ENCODE measurements at places on chromosomes 5 and 9.

DNA sequence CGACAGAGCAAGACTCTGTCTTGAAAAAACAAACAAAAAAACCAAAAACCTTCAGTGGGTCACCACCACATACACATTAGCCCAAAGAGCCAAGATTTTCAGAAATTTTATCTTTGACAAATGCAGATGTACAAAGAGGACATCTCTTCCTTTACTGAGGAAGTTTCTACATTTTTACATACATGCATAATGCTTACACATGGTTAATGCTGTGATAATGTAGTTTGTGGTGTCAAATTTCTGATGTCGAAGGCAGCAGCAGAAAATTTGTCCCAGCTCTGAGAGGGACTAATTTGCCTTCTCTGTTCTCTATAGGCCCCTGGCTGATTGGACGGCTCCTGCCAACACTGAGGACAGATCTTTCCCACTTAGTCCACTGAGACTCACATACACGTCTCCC, 24.6 kb upstream of the C9orf40 start:
- DNase-seq, result no peak

DNA sequence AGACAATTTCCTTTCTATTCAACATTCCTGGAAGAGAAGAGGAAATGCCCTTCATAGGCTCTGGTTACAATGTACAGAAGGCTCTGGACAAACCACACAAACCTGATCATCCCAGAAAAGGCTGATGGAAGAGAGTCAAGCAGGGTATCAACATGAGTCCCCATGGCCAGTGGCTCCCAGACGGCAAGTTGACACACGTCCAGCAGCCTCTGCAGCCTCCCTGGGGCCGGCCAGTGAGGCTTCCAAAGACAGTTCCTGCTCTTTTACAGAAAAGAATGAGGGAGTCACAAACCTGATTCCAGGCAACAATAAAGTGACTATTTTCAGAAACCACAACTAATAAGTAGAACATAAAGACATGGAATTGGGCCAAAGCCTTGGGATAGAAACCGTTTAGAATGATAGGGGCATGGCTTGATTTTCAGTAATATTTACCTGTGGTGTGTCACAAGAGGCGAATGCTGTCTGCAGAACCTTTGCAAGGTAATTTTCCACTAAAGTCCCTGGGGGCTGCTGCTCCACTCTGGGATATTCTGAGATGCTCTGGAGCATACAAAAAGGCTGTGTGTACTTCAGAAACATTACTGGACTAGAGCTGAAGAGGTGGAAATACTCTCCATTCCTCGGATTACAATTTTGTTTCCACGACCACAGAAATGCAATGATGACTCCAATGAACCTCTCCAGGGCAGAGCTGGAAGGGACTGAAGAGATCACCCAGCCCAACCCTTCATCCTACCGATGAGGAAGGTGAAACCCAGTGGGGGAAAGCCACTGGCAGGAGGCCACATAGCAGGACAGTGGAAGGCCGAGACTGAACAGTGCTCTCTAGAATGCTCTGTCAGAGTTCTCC, 10.4 kb downstream of the MED27 start:
- no peak for DNase-seq

DNA sequence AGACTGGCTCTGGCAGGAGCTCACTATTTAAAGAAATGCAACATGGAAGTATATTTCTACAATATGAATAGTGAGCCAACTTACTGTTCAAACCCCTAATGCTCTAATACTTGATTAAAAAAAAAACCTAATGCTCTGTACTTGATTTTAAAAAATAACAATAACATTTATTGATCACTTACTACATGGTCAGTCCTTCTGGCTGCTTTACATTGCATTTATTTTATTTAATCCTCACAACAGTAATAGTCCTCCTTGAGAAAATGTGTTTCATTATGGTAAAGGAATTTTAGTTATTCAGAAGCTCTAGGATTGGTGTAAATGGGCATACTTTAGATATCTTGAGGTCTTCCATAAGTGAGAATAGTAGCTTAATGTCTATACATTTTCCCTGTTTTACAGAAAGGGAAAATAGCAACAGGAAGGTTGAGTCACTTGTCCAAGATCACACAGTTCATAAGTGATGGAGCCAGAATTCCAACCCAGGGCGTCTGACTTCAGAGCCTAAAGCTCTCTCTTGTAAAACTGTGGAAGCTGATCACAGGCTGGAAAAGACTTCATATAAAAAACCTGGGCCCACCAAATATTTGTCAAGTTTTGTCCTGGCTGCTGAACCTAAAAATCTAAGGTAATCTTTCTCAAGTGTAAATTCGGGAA, 1.0 kb downstream of the STARD4 start:
- DNase-seq, result no peak

DNA sequence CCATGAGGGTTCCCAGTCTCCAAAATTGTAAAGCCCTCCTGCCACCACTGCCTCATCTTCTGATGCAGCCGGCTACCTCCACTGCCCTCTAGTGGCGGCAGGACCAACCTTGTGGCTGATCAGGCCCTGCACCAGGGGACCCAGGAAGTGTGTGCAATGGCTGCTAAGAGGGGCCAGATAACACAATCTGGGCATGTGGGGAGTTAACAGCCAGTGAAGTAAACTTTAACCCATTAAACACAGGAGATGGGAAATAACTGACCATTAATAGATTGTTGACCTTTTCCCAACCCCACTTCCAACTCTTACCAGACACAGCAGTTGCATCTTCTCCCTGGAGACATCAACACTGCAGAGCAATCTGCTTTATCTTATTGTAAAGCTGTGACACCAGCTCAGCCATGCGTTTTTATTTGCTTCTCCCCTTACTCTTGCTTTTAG, 63.3 kb downstream of the FREM1 start:
- DNase-seq, result no peak

DNA sequence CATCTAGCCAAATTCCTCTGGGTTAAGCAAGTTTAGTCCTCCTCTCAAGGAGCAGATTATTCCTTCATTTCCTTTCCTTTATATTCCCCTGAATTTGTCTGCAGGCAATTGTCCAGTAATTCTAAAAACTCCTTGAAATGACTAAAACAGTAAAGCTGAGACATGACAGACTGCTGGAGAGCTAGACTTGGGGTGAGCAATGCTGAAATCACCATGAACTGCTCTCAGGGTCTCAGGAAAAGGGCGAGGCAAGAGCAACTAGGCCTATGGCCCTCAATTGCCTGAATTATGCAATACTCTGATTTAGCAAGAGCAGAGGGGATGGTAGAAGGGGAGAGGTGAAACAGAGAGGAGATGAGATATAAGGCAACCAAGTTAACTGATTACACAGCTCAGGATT, 172.9 kb upstream of the NREP start:
- no peak for DNase-seq

GRCh38 chr5:26193626-26194025, 844.8 kb downstream of the CDH9 start:
- DNase-seq, result no peak

GRCh38 chr5:81164936-81165335, 68.2 kb upstream of the CKMT2 start:
- DNase-seq, result no peak

- DNase-seq, result no peak
Measured at GRCh38 chr5:26245321-26245720, 793.1 kb downstream of the CDH9 start.

- no peak for DNase-seq
Measured at GRCh38 chr5:52801329-52801728, 13.6 kb downstream of the ITGA1 start.

DNA sequence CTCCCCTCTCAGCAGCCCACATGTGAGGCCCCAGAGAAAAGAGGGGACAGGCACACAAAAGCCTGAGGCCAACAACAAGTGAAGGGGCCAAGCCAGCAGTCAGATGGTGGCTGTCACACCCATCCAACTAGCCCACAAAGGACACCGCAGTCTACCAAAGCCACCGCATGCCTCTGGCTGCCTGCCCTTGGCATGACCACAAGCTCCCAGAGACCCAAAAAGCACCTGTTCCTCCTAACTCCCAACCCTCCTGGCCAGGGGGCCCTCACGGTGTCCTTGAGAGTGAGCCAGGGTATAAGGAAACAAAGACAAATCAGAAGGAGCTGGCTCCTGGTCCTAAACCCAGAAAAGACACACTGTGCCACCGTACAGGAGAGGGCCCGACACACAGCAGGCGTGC, 77.8 kb upstream of the LRRTM2 start:
- no peak for DNase-seq

DNA sequence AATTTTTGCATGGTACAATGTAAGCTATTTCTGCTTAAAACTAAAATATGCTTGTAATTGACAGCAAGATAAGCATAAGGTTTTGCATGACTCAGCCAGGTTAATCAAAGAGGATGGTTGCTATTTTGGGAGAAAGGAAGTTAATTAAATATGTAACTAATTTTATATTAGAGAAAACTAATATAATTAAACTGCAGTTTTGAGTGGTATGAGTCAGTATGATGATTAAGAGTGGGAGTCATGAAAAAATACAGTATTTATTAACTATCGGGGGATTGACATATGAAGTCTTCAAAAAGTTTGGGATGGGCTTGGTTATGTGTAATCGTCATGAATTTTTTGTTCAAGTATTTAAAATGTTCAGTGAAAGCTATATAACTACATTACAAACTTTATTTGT, 54.0 kb upstream of the CDK20 start:
- no peak for DNase-seq

DNA sequence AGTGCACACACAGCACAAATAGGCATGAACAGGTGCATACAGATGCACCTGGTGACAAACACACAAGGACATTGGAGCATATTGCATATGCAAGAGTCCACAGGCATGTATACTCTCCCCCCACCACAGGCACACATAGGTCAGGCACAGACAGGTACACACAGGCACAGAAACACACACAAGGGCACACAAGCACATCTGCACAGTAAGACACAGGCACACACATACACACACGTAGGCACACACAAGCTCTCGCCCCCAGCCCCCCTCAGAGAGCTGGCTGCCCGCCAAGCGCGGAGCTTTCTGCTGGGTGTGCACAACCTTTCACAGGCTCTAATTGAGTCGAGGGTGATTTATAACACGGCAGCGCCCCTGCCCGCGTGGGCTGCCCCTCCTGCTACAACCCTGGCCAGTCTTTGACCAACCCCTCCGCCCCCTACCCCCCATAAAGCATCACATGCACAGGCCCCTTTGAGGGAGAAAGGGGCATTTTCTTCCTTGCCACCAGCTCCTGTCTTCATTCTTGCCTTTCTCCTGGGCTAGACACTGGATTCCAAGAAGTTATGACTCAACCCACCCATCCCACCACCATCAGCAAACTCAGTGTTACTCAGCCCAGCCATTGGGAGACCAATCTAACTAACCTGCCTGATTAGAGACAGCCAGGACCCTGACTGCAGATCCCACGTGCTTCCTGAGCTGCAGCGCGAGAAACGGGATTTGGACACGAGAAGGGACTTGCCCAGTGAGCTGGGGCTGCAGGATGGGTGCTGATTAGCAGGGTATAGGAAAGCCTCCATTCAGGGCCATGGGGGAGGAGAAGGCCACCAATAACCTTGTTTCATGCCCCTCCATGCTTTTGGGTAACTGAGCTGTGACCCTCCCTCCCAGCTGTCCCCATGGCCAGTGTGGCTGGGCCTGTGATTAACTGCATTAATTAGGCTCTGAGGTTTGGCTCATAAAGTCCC, 42.8 kb upstream of the PSD2 start:
- DNase-seq, result no peak

DNA sequence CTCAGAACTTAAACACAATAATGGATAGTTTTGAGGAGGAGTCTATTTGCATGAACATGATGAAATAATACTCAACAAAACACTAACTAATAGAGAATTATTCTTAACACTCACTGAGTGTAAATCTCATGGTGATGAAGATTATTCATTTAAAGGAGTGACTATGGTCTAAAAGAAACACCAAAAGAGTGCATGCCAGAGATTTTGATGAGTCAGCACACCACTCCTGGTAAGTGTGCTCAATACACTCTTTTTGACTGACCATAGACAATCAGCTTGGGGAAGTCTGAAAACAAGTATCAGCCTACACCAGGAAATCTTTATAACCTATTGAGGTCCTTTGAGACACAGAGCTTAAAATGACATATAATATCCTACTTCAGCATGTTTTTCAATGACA, 6.8 kb upstream of the FST start:
- DNase-seq, result no peak

GRCh38 chr9:121599872-121600585, 51.4 kb upstream of the DAB2IP start:
- DNase-seq, result no peak
